ENCODE measurements at places on chromosomes 5 and 9.

GRCh38 chr5:116522356-116523136 is 52.1 kb downstream of the SEMA6A start:
- no peak for DNase-seq

- DNase-seq = no peak
These were observed 352.3 kb downstream of the SLCO4C1 start for GRCh38 chr5:101943784-101944183.

DNA sequence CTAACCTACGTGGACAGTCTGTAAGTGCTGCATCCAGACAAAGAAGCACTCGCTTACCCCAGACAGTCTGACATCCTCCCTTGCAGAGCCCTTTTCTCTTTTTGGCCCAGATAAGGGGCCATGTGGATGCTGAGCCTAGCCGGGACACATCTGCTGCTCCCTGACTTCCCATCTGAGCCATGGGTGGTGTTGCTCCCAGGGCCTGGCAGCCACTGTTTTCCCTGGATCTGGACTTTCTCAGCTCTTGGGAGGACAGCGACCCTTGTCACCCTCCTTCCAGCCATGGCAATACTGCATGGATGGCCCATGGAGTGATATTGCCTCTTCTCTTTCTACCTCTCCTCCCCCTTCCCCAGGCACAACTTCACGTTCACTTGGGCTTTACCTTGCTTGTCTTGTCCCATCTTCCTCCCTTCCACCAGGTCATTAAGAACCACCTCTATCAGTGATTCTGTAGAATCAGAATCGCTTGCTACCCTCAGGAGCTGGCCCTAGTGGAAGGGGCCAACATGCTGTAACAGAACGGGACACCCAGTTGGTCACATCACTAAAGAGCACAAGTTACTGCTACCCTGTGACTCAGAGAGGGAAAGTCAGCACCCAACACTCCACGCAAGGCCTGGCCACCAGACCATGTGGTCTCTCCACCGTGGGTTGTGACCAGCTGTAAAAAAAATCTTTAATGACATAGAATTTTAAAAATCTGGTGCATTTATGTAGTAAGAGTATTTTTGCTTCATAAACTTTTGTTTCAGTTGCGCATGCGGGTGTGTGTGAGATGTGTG is 4.4 kb downstream of the NEURL1B start:
- DNase-seq = no peak

DNA sequence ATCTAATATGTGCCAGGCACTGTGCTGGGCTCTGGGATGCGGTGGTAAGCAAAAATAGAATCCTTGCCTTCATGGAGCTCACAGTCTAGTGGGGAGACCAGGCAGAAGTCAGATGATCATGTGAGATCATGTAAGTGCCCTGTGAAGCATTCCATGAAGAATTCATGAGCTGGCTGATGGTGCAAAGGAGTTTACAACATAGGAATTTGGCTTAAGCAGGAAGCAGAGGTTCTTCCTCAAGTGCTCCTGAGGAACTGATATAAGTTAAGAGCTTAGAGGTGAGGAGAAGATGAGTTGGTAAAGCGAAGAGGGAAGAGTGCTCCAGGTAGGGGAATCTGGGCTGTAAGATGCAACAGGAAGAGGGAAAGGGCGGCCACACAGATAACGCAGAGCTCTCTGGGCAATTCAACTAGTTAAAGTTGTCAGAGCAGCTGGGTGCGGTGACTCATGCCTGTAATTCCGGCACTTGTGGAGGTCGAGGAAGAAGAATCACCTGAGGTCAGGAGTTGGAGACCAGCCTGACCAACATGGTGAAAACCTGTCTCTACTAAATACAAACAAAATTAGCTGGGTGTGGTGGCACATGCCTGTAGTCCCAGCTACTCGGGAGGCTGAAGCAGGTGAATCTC is 78.5 kb upstream of the SPATA31D4 start:
- no peak for DNase-seq

- no peak for DNase-seq
These were observed 27.4 kb upstream of the GCNT1 start for GRCh38 chr9:76431601-76432000.

DNA sequence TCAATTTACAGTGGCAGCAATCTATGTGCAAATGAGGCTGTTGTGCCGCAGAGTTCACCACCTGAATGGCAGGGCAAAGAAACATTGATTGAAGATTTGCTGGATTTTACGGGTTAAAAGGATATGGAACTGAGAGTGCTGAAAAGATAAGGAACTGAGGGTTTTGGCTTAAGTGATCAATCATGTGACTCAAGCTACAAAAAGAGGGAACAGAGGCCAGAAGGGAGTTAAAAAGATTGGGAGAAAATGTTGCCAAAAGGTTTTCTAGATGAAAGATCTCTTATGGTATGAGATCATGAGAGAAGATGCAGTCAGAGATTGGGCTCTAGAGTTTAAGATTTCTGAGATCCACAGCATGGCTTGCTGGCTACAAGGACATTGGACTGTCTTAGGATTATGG is 7.9 kb upstream of the RIMOC1 start:
- DNase-seq = no peak

DNA sequence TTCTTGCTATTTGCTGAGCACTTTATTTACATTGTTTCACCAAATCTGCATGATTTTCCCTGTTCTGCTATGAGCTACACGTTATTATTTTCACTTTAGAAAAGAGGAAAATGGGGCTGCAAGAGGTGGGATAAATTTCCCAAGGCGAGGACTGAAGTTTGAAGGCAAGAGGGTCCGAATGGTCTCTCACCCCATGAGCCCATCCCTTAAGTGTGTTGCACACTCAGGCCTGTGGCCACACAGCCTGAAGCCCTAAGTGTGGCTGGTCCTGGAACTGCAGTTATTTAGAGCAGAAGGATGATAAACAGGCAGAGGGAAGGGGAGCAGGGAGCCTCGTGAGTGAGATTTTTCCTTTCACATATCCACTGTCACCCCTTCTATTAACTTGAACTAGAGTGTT is 7.8 kb downstream of the PDE8B start:
- DNase-seq = peak; percentile 30

DNA sequence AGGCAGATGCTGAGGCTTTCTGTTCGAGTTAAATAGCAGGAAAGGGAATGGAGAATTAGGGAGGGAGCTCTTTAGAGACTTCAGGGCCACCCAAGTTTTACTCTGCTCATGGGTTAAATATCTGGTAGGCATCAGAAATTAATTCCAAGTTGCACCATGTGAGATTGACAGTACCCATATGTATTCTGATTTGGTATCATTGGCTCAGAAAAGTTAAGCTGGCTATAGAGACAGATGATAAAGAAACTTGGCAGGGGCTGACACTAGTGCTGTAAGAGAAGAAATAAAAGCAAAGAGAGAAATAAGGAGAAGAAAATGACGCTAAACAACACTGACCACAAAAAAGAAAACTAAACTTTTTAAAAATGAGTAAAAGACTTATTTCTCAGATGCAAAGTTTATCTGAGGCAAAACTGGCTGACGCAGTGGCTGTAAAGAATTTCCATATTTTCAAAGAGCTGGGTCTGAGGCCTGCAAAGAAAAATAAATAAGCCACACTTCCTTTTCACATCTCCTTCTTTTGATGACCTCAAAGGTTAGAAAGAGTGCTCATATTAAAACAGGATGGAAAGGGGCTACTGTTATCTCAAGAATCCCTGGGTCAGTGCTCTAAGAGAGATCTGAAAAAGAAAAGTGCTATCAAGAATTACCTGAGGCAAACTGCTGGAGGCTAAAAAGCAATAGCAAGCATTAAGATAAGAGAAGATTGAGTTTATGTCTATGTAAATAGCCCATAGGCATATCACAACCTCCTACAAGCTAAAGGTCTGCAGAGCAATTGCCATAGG is 399.0 kb upstream of the MEF2C start:
- DNase-seq = no peak

DNA sequence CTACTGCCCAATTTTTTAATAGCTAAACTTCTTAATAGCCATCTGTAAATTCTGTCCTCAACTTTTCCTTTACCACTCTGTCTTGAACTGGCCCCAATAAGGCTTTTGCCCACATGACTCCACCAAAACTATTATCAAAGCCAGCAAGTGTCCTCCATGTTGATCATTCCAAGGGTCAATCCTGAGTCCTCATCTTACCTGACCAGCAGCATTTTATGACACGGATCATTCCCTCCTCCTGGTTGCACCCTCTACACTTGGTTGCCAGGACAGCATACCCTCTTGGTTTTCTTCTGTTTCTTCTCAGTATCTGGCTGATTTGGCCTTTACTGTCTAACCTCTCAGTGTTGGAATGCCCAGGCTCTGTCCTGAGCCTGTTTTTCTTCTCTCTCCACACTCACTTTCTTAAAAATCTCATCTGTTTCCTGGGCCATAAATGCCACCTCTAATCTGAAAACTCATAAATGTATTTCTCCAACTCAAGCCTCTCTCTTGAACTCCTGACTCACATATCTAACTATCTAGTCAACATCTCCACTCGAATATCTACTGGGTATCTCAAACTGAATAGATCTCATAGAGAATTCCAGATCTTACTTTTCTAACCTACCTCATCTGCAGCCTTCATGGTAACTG is 40.0 kb upstream of the CDC42SE2 start:
- no peak for DNase-seq

GRCh38 chr5:136159457-136159856 is 26.8 kb downstream of the SMAD5 start:
- DNase-seq = no peak

- DNase-seq = peak; percentile 20
These were observed at the start of gene EGFLAM for GRCh38 chr5:38258319-38259061. EGFLAM (plus strand) TSS chr5:38258559; CDS start chr5:38258755, 196 bp downstream.

DNA sequence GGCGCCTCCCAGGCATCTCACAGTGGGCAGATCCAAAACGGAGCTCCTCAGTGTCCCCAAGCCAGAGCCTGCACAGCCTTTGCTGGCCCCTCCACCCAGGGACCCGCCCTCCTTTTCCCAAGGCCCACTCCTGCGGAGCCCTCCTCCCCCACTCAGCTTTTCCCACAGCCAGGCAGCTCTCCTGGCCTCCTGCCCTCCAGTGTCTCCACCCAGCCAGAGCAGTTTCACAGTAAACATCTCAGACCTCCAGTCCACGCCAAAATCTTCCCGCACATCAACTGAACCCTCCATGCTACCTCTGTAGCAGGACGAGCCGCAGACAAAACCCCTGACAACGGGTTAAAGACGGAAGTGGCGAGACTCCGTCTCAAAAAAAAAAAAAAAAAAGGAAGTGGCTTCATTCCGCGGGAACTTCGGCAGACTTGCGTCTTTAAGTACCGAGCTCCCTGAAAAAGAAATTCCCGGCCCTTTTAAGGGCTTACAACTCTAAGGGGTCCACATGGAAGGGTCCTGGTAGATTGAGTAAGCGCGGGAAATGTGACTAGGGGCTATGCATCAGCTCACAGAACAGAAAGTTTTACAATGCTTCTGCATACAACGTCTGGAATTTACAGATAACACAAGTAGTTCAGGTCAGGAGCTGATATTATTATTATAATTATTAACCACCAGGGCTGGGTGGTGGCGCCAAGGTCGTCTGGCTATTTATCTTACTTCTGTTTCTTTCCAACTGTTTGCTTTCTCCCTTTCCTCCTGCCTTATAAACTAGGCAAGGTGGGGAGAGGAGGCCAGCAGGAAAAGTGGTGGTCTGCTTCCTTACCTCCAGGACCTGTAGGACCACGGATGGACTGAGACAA is 11.4 kb upstream of the GRIN1 start:
- DNase-seq = no peak

- no peak for DNase-seq
These were observed 462.0 kb upstream of the ZNF462 start for GRCh38 chr9:106400950-106401349.

DNA sequence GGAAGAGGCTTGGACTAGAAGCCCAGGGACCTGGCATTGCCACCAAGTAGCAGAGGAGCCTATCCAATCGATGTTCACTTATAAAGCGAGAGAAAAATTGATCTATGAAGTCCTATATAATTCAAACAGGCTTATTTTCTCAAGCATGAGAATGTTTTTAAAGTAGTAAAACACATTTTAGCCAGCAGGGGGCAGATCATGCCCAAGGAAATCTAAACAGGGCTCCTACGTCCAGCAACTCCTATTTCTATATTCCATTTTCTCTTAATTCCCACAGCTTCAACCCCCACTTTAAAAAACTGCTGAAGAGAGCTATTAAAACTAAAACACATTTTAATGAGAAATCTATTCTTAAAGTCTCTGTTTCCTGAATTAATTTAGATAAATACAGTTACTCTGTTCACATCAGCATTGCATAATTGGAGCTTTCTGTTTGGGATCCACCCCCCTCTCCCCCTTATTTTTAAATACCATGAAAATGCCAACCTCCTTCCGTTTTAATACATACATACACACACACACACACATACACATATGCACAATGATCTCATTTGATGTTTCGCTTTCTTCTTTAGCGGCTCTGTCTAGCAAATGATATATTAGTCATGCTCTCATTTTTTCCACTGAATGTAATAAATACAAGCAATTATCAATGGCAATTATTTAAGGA is 144.9 kb downstream of the MYO10 start:
- peak; percentile 55 for DNase-seq

GRCh38 chr5:98258939-98259338 is 514.5 kb upstream of the RGMB start:
- no peak for DNase-seq

DNA sequence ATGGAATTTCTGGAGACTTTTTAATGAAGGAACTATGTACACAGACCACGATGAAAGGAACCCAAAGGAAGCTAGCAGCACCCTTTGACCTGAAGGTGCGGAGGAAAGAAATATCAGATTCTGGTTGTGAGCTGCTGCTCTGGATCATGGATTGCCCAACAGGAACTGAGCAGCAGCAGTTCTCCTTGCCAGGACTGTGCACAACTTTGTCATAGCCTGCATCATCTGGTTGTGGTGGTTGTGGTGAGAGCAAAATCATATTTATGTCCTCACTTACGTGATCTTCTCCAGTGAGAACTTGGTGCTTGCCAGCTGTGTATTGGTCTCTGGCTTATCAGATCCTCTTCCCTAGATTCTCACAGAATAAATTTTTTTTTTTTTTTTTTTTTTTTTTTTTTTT is 70.7 kb upstream of the LPAR1 start:
- no peak for DNase-seq

GRCh38 chr9:135144581-135145170 is 57.2 kb downstream of the OLFM1 start:
- no peak for DNase-seq

- no peak for DNase-seq
These were observed 13.5 kb downstream of the ABCA1 start for GRCh38 chr9:104914466-104914865.

DNA sequence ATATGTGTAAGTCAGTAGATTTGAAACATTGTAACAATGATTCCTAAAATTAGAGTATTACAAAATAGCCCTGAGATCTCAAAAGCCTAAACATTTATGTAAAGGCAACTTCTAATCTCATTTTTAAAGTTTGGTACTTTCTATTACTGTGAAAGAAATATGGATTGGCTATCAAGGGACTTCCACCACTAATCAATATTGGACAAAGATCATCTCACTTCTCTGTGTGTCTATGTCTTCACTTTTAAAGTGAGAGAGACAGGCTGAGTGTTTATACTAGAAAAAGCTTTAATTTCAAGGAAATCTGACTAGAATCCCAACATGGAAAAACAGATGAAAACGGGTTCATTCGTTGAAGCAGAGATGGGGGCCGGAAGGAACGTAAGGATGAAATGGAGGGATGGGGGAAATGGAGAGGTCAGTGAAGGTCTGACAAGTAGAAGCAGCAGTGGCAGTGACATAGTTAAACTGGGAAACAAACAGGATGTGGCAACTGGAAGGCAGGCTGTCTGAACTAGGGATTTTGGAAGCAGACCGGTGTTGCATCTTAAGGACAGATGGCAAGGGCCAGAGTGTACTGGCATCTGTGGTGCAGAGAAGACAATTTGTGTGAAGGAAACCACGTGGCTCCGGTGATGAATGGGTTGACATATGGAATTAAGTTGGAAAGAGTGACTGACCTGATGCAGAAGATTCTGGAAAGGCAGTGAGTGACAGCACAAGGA is 60.8 kb downstream of the PDE4D start:
- DNase-seq = no peak

- DNase-seq = no peak
These were observed 13.8 kb upstream of the CLIC3 start for GRCh38 chr9:137009938-137010732.

Measured in A549 (cell line).